CD4-positive, alpha-beta T cell treated with Interleukin-17A for 4 hours (primary cell): ENCODE measurements at places on chromosomes 3 and 15.

- no peak for DNase-seq
Observed at GRCh38 chr3:47961036-47961435, 55.2 kb downstream of the MAP4 start.

DNA sequence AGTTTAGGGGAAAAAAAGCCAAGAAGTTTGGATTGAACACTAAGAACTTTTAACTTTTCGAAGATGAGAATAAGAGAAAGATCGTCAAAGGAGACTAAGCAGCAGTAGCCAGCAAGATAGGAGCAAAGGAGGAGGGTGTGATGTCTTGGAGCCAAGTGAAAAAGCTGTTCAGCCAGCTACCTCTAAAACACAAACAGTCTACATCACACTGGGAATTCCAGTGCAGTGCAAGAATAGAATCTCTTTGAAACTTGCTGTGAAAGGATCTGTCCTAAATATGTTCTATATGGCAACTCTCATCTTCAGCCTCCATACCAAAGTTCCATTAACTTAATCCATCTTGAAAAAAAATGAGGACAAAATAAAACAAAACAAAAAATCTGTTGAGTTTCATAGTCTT is 541.5 kb downstream of the MAGI1 start:
- DNase-seq = no peak

GRCh38 chr15:33022629-33023028 is 171.9 kb downstream of the FMN1 start:
- peak; percentile 11 for DNase-seq

DNA sequence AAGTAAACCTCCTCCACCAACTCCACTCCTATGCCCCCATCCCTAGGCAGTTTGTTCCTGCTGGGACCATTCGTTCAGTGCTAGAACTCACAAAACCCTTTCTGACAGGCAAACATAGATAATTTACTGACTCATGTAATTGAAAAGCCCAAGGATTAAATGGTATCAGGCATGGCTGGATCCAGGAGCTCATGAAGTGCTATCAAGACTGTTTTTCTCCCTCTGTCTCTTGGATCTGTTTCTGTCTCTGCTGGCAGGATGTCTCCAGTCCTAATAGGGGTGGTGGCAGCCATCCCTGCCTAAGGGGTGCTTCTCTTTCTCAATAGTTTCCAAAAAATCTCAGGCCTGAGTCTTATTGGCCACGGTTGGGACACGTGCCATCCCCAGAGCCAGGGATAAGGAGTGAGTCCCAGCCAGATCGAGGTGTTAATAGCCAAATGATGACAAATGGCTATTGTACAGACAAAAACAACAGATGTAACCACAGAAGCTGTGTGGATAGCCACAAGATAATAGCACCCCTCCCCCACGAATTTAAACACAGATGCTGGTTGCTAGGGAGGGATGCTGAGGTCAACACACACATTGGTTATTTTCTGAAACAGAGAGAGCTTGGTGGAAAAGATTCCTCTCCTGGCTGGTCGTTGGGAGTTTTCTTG is 168.6 kb downstream of the SHQ1 start:
- no peak for DNase-seq

GRCh38 chr3:177329854-177330253 is 132.6 kb upstream of the TBL1XR1 start:
- DNase-seq = no peak

DNA sequence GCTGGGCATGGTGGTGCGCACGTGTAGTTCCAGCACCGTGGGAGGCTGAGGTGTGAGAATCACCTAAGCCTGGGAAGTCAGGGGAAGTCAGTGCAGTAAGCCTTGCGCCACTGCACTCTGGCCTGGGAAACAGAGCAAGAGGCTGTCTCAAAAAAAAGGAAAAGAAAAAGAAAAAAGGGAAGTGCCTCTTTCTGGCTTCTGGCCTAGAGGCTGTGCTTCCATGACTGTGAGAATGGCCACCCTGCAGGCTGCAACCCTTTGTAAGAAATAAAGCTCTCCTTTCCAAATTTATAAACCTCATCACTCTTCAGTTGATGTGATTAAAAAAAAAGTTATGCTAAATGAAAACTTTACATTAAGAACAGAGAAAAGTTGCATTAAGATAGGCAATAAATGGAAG is 774.3 kb downstream of the TUSC7 start:
- DNase-seq = no peak

GRCh38 chr15:59260090-59260489 is 53.4 kb downstream of the LDHAL6B start:
- no peak for DNase-seq

DNA sequence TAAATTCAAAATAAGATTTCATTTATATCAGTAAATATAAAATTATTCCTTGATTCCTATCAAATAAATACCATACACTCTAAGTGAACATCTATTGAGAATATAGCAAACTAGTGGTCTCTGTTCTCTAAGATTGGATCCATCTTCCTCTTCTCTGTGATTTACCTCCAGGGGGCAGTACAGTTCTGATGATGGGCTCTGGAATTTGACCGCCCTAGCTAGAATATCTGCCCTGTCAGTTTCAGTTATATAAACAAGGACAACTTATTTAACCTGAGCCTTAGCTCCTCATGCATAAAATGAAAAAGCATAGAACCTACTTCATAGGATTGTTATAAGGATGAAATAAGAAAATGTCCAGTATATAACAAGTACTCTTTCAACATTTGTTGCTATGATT is 171.1 kb upstream of the CCDC54 start:
- DNase-seq = no peak

GRCh38 chr15:75817138-75817935 is 25.9 kb upstream of the UBE2Q2 start:
- no peak for DNase-seq

- DNase-seq = no peak
Observed at GRCh38 chr15:61880084-61880483, 180.2 kb downstream of the VPS13C start.

DNA sequence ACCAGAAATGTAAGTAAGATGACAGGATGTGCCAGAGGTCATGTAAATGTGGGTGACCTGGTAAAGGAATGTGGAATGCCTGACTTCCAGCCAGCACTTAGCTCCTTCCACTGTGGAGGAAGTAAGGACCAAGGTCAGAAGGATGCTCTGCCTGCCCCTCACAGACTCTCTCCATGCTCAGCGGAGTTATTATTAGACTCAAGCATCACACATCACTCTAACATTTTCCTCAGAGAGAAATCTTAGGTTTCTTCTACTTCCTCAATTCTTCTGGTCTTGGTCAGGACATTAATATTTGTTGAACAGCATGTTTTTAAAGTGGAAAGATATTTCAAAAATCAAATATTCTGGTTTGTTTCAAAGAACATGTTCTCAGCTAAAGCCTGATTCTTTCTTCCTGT is 231.4 kb upstream of the WNT5A start:
- DNase-seq = no peak

DNA sequence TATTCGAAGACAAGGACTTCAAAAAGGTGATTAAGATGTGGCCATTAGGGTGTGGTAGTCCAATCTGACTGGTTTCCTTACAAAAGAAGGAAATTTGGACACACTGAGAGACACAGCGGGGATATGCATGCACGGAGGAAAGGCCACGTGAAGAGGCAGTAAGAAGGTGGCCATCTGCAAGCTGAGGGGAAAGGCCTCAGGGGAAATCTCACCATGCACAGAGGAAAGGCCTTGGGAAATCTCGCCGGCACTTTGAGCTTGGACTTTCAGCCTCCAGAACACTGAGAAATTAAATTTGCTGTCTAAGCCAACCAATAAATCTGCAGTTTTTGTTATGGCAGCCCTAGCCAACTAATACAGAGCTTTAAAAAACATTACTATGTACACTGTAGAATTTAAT is 78.8 kb downstream of the DLG1 start:
- DNase-seq = no peak

DNA sequence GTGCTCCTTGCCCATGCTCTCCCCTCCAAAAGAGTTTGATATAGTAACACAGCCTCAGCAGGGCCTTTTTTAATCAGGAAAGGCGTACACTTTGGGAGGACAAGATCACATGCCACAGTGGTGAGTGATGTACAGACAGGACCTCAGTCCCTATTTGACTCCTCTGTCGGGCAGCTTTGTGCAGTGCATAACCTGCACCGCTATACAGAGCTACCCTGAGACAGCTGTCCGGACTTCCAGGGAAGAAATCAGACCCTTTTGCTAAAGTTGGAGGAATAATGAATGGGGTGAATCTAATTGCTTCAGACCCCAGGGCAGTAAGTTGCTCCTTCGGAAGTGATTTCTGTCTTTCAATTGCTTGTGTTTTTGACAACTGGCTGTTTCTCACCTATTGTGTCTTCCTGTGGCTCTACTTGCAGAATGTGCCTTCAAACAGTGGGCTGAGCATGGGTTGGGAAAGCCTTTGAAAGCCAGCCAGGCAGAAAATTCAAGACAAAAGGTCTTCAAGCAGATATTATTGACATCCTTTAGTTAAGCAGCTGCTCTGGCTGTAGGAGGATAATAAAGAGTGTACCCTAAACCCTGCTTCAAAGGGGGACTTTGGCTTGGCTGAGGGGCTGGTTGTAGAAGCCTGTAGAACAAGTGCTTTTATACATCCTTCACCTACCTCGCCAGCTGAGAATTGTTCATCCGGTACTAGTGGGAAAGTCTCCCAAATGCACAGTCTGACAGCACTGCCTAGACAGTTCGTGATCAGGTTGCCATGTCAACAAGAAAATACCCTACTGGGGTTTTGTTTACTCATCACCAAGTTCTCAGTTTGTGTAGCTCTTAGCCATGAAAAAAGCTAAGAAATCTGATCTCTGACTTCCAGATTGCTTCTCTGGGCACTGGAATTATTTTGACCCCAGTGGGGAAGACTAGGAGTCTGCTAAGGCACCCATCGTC is 35.1 kb downstream of the SNTN start:
- no peak for DNase-seq

DNA sequence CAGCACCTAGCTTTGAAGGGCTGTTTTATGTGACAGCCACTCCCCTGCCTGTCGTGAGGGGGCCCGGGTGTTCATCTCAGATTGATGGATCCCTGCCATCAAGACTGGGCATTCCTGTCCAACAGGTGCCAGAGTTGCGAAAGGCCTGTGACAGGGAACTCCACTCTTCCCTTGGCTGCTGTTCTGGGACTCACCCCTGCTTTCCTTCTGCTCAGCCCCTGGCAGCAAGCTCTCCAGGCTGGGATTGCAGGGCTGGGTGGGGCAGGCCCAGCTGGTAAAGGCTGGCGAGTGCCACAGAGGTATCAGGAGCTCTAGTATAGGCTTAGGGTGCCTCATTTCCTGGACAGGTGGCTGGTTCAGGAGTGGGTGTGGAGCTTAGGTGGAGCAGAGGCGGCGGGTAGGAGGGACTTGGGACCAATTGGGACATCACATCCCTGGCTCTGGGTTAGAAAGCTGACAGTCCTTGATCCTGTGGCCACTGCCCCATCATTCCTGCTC is at the start of gene PLA2G4B:
Gene PLA2G4B, plus strand, starts transcription at position 448 of the 498 bp plus-strand sequence. CDS start 67 bp downstream, outside the sequence.
- no peak for DNase-seq

GRCh38 chr3:53083521-53083920 is 37.6 kb upstream of the SFMBT1 start:
- DNase-seq = no peak

- DNase-seq = no peak
Observed at GRCh38 chr3:73029321-73029796, 32.1 kb upstream of the EBLN2 start.

DNA sequence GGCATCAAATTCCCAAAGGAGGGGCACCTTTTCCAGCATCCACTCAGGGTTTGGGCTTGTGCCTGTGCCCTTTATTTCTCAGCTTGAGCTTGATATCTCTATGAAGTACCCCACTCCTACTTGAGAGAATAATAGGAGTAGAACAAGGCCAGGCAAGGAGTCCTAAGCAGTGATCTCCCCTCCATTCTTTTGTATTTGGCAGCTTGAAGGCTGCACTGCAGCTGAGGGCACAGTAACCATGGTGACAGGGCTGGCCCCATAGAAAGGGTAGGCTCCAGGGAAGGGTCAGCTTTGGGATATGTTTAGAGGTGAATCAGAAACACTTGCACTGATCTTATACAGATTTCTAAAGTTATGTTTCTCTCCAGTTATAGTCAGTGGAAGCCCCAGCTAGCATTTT is 145.4 kb upstream of the SLC24A5 start:
- DNase-seq = no peak

DNA sequence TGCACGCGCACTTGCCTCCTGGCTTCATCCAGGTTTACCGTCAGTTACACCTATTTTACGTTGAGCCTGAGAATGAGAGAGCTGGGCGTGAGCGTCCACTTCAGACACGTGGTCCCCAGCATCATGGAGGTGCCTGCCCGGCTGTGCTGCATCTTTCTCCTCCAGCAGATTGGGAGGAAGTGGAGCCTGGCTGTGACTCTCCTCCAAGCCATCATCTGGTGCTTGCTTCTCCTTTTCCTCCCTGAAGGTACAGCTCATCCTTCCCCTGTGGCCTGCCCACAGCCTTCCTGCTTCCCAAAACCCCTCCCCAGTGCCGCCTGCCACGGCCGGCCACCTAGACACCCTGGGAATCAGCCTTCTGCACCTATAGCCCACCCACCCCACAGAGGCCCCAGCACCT is 31.6 kb downstream of the SLC22A14 start:
- DNase-seq = no peak

DNA sequence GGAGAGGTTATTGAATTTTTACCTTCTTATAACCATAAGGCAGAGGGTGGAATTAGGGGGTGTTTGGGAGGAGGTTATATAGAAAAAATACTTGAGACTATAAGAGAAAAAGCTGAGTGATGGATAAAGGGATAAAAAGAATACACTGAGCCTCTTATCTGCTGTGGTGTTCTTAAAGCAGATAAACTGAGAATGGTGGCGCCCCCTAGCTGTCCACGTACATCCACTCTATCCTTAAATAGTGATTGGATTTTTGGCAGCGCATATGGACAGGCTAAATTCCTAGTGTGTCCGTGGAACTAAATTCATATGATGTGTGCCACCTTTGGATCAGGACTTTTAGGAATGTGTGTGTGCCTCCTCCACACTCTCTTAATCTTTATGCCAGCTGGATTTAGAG is 121.1 kb downstream of the OXSM start:
- DNase-seq = peak; percentile 49

DNA sequence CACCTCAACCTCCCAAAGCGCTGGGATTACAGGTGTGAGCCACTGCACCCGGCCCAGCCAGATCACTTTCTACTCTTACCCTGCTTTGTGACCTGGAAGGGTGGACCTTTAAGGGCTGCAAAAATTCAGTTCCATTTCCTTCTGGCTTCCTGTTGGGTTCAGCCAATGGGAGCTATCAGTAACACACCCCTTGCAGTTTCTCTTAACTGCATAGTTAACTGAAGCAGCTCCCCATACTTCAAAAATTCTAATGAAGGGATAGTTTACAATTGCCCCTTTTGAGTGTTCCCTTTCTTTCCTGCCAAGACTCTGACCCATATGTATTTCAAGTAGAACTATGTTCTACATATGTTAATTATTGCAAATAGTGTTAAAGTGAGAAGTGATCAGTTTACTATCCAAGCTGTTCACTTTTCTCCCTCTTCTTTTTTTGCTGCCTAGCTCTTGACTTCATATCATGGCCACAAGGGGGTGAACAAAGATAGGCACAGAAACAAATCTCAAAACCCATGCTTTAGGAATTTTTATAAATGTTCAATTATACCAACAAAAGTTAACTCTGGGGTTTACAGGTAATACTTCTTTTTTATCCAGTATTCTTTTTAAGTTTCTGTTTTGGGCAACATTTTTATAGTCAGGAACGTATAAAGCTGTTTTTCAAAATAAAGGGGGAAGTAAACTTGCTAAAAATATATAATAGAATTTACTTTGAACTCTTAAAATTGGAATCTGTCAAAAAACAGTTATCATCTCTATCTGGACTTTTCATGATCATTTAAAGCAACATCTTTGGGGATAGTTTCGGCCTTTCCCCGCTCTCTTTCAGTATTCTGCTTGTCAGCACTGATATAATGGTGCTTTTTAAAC is 8.1 kb downstream of the PGBD4 start:
- DNase-seq = no peak

- DNase-seq = no peak
Observed at GRCh38 chr15:21269121-21269520, 171.2 kb downstream of the POTEB3 start.

GRCh38 chr15:80967991-80968510 is 21.6 kb downstream of the MESD start:
- no peak for DNase-seq
